ENCODE measurements at places on chromosomes 3 and 15.
A peak's percentile ranks its signal among the peaks of the same experiment; 100 is the strongest.

- DNase-seq = peak; percentile 64
These were observed 60.5 kb downstream of the SPTSSB start for GRCh38 chr3:161310649-161311423.

DNA sequence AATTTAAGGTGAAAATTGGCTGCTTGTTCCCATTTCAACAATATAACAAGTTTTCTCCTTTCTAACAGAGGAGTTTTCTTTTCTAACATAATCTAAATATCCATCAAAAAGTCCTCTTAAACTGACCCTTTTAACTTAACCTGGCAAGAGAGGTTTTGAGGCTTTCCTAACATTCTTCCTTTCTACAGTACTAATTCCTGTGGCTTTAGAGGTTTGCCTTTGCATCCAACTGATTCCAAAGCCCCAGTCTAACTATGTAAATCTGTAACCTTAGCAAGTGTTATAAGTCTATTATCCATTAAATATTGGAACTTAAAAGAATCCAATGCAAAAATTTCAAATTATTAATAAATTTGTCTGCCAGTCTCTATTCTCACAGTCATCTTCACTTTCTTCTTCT, 134.1 kb downstream of the ISL2 start:
- DNase-seq = no peak

DNA sequence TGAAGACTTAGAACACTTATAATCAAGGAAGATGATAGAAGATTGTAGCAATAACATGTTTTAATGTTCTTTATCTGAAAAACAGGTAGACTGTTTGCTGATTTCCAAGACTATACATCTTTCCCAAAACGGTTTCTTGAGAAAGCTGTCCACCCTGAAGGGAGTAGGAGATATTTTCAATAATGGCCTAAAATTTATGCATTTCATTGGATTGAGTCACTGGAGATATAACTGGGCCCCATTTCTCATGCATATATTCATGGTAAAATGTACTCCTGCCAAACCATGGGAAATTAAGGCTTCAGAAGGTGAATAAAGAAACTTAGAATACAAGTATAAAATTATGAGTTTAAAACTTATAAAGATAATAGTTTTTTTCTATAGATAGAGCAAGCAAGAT, 143.9 kb downstream of the LSAMP start:
- DNase-seq = no peak

DNA sequence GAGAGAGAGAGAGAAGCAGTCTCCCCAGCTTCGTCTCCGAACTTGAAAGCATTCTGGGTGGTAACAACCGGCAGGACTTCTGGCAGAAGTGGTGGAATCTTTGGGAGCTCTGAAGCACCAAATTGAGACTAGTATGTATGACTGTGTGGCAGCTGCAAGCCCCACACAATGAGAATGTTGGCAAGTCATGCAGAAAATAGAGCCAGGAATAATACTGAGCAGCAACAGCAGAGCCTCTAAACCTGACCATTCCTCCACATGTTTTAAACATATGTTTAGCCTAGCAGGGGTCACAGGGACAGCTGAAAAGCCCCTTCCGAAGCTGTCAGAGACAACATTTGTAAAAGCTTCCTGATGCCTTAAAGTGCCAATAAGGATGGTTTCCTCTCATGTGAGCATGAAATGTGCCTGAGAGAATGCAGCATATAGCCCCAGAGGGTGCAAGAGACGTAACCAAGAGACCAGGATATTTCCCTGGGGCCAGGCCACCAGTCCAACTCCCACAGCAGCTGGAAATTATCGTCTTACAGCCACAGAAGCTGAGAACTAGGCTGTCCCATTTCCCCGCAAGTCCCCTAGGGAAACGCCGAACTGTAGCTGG, 178.6 kb upstream of the CCDC54 start:
- DNase-seq = no peak

DNA sequence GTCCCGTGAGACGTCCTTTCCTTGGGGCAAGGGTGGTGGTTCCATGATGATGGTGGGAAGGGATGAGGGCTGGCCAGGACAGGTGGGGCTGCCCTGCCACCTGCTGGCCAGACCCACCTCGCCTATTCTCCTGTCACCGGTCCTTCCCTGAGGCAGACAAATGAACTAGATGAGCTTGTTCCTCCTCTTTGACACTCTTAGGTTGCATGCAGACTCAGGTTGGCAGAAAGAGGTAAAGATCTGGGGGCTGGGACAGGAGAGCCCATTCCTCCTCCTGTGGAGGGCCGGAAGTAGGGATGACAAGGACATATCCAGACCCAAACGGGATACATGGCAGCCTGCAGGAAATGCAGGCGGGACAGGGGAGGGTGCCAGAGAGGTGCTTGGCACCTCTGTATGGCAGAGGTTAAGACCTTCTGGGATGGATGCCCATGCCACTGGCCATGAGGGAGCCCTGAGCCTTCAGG, 38.6 kb downstream of the ACSBG1 start:
- DNase-seq = peak; percentile 55

GRCh38 chr3:39086144-39086543, 21.3 kb downstream of the GORASP1 start:
- no peak for DNase-seq

DNA sequence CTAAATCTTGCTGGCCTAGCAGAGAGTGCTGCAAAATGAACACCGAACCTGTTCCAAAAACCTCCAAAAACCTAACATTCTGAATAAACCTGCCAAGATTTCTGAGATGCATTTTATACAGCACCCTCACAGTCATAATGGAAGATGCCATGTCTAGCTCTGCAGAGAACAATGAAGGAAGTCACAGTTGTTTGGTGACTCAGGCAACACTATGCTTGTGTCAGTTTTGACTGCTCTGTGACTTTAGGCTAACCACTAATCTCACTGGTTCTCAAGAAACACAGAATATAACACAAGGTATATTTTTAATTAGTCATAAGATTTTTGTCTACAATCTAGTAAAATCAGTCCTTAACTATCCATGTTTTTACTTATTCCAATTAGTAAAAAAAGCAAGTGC, 606.6 kb downstream of the TBL1XR1 start:
- no peak for DNase-seq

DNA sequence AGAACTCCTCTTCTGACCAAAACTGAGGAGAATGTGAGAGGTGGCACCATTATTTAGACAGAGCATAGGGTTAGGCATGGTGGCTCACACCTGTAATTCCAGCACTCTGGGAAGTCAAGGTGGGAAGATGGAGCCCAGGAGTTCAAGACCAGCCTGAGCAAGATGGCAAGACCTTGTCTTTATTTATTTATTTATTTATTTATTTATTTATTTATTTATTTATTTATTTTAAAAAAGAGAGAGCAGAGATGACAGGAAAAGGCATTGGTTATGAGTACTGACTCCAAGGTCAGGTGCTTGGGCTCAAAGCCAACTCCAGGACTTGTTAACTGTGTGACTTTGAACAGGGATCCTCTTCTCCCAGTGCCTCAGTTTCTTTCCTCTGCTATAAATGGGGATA, 217.7 kb downstream of the MEX3B start:
- DNase-seq = no peak

- peak; percentile 42 for DNase-seq
These were observed 1.3 kb downstream of the CAMK2N2 start for GRCh38 chr3:184259878-184260723.

GRCh38 chr3:126850370-126851085, 132.4 kb upstream of the PLXNA1 start:
- DNase-seq = no peak

DNA sequence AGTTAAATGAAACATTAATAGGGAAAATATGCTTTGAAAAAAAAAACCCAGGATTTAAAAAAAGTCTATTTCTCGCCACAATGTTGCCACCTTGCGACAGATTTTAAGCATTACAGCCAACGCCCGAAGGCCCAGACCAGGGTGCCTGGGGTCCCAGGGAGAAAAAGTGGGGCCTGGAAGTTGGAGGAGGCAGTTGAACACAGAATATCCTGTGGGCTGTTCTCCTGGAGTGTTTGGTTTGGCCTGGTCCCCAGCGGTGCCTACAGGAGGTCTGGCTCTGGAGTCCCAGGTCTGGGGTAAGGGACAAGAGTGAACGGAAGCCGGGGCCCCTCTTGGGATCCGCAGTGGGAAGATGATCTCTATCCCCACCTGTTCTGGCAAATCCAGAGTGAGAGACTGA, 3.4 kb downstream of the RNU6-1 start:
- peak; percentile 63 for DNase-seq
